ENCODE measurements at places on chromosomes 3 and 15.

GRCh38 chr3:4797201-4797705 lies 182.0 kb upstream of the BHLHE40 start:
- DNase-seq = no peak

- DNase-seq = no peak
Measured at GRCh38 chr3:111073218-111073617, 1.6 kb downstream of the NECTIN3 start.

- DNase-seq = no peak
Measured at GRCh38 chr15:51126842-51127241, 32.1 kb upstream of the TNFAIP8L3 start.

- DNase-seq = no peak
Measured at GRCh38 chr3:128855569-128855968, 23.9 kb upstream of the ACAD9 start.

DNA sequence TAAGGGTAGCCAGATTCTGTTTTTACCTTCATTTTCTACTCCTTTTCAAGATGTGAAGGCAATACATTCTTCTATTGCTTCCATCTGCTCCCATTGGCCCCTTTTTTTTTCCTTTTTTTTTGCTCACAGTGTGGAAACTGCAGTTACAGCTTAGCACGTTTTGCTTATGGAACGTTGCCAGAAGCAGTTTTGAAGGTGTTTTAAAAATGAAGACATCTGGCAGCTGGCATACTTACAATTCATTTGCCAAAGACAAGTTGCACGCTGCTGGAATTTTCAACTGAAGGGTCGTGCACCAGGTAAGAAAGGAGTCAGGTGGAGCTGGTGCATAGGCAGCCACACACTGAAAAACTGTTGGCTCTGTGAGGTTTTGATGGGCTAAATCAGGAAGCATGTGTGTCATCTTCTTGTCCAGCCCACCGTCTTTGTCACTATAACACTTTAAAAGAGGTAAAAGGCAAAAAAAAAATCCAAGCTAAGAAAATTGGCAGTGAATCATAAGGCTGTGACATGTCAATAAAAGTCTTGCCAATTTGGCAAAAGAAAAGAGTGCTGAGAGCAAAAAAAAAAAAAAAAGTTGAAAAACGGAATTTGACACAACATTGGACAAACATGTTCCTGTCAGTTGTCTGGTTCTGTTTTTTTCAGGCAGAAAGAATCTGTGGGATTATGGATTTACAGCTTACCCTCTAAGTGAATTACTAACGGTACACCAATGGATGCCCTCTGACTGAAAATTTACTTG lies 225.4 kb upstream of the SOX2 start:
- no peak for DNase-seq

- DNase-seq = no peak
Measured at GRCh38 chr3:99647081-99647480, 8.7 kb downstream of the COL8A1 start.

DNA sequence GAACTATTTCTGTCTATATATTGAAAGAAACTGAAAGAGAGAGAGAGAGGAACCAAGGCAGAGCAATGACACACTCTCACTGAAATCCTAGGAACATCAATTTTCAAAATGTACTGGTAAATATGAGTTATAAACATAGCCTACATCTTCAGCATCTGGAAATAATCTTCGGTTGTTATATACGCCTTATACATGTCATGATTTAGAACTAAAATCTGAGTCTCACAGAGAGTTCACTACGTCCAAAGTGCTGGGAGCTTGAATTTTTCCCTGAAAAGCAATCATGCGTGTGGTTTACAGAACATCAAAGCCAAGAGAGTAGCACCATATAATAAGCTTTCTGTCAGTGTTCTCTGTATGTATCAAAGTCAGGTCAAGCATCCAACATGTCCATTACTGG lies 420.0 kb upstream of the CBLB start:
- no peak for DNase-seq

DNA sequence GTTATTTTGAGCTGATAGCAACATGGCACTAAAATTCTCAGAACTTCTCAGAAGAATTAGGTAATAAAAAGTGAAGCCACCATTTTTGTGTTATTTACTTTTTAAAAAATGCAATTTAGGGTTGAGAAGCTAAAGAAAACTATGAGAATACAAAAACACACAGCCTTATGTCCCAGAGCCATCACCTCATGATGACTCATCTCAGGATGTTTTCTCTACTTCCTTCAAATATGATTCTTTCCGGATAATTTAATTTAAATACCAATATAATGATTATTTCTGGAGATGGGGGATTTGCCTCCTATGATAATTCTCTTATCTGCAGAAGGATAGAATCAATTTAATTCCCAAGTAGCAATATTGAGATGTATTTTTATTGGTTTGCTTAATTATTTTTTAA lies 105.6 kb upstream of the BFSP2 start:
- DNase-seq = no peak

- no peak for DNase-seq
Measured at GRCh38 chr3:78734048-78734637, 1033.7 kb downstream of the ROBO1 start.

GRCh38 chr3:124032881-124033359 lies 41.0 kb upstream of the ROPN1 start:
- DNase-seq = peak; percentile 72

GRCh38 chr15:63065262-63066221 lies 23.0 kb downstream of the TPM1 start:
- no peak for DNase-seq

GRCh38 chr15:66765478-66766281 lies 63.6 kb downstream of the SMAD6 start:
- no peak for DNase-seq

- DNase-seq = peak; percentile 68
Measured at GRCh38 chr3:53589201-53589600, 94.8 kb downstream of the CACNA1D start.

- DNase-seq = no peak
Measured at GRCh38 chr3:194100856-194101390, 35.0 kb upstream of the HES1 start.

DNA sequence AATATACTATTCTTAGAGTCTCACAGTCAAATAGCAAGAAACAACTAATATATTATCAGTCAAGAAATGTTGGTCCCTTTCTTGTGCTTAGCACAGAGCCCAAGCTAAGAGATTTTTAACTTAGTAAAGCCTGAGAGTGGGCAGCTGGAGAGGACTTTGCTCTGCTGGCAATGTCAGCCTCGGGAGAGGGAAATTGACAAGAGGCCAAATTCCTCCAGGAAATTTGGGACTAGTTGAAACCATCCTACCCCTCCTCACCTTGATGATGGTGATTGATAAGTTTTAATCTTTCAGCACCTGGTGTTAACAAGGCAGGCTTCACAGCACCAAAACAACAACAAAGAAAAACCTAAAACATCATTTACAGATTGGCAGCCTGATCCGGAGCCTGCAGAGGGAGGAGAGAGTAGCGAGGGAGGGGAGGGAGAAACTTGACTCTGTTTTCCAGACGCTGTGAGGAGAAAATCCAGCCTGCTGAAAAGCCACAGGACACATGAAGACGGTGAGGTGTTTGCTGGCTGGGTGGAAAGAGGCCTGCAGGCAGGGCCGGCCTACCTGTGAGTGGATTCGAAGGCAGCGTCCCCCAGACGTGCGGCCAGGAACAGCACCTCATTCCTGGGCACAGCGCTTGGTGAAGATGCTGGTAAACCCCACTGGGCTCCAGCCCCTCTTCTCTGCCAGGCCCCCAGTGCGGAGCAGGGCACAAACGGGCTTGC lies 150.9 kb downstream of the LRRC28 start:
- DNase-seq = no peak

DNA sequence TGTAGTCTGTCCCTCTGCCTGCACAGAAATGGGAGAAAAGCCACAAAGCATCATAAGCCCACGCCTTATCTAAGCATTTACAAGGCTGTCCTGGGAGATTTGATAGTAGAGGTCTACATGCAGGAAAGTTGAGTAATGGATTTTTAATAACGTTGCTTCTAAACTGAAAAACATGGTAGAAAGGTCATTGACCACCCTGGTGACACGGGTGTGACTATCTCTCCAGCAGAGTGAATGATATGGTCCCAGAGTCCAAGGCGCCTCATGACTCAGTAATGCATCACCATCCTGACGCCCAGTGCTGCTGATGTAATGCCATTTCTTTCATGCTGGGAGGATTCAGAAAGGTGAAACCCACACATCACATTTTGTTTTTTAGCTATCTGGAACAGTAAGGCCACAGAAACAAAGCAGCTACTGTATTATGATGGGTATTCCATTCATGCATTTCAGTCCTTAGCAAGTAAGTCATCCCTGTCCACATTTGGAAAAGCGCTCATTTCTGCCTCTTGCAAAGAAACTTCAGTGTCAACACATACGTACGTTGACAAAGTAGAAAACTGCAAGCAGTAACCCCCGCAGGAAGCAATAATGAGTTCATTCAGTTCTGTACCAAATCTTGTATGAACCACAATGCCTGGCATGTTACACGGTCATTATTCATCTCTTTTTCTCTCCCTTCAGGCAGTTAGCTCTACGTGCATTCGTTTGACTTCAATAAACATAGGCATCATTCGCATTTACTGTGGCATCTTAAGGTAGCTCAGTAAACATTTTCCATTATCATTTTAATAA lies 483.5 kb downstream of the GABRG3 start:
- DNase-seq = no peak

GRCh38 chr3:184523825-184524615 lies 37.6 kb upstream of the EPHB3 start:
- DNase-seq = no peak

DNA sequence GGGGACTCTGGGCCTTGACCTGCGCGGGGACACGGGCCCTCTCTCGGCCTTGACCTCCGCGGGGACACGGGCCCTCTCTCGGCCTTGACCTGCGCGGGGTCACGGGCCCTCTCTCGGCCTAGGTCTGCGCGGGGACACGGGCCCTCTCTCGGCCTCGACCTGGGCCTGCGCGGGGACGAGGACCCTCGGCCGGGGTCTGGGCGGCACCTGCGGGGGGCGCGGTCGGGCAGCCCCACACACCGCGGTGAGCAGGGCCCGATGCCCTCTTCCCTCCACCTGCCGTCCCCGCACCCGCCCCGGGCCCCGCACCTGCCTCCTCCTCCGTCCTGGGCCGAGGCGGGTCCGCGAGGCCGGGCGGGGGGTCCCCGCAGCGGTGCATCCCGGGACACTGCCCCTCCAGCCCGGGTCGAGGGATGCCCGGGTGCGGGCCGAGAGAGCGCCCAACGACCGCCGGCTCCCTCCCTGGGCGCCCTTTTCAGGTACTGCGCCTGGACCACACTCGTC lies 15.6 kb upstream of the CERS3 start:
- DNase-seq = no peak

DNA sequence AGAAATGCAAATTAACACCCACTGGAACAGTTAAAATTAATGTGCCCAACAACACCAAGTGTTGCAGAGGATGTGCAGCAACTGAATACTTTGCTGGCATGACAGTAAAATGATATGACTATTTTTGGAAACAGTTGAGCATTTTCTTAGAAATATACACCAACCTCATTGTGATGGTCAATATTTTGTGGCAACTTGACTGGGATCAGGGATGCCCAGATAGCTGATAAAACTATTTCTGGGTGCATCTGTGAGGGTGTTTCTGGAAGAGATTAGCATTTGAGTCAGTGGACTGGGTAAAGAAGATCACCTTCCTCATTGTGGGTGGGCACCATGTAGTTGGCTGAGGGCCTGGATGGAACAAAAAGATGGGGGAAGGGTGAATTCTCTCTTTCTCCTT lies 57.9 kb downstream of the RPLP1 start:
- DNase-seq = no peak

DNA sequence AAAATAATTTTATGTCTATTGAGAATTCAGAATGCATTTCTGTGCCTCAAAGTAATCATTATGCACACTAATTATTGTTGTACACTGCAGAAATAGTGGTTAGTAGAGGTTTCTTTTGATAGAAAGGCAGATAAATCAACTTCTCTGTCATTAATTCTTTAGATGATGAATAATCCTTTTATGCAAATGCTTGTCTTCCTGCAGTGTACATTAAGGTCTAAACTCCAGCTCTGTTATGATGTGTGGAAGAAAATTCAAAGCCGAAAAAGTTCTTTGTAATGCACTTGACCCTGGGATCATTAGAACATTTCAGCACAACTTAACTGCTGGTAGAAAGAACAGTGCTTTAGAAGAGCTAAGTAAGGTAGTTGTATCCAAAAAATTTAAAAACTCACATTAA lies 353.0 kb downstream of the NLGN1 start:
- no peak for DNase-seq

- DNase-seq = no peak
Measured at GRCh38 chr3:115548611-115549010, 74.7 kb upstream of the GAP43 start.

DNA sequence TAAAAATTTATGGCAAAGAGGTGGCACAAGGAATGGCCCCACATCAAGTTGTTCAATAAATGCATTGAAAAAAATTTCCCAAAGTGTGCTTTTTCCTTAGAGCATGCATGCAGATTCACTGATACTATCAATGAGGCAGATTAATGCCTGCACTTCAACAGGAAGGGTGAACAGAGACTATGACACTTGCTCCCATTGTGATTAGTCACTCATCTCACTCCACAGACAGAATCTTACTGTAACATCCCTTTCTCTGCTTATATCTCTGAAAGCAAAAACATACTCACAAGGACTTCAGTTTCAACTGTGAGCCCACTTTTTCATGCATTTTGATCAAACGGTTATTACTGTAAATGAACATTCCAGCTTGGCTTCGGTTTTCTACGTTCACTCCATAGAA lies 60.9 kb downstream of the MORC1 start:
- no peak for DNase-seq

DNA sequence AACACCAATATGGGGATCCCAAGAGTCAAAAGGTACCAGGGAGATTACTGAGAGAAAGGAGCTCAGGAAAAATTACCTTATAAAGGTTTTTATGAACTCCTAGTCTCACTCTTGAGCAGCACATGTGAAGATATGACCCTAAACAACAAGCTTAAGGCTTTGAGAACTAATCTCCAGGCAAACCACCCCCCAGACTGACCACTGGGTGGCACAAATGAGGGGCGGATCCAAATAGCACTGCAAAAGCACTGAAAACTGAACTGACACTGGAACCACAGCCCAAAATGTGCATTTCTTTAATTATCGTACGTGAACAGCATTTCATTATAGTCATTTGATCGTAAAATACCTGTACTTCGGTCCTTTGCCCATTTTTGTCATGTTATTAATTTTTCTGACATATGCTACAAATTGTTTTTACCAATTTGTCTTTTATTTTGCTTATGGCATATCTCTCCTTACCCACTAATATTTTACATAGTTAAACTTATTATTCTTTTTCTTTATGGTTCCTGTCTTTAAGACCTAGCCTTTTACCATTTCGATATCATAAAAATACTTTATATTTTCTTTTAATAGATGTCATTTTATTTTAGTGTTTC lies 31.5 kb upstream of the TFDP2 start:
- DNase-seq = peak; percentile 30

DNA sequence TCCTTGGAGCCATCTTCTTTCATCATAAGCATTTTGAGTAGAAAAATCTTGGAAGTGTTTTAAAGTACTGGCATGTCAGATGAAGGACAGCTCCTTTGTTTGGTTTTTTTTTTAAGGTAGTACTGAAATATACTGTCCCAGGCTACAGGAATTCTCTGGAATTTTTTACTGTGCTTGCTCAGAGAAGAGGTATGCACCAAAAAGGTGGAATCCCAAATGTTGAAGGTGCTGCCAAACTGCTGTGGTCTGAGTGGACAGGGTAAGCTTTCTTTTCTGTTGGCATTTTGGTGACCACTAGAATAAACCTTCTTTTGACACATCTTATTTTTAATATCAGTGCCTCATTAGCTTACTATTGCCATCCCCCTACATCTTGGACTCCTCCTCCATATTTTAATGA lies 7.2 kb downstream of the GNL3 start:
- no peak for DNase-seq
